H54 (cell line): ENCODE measurements at places on chromosomes 6 and 20.

- no peak for DNase-seq
Measured at GRCh38 chr6:90219209-90219985, 77.2 kb downstream of the BACH2 start.

DNA sequence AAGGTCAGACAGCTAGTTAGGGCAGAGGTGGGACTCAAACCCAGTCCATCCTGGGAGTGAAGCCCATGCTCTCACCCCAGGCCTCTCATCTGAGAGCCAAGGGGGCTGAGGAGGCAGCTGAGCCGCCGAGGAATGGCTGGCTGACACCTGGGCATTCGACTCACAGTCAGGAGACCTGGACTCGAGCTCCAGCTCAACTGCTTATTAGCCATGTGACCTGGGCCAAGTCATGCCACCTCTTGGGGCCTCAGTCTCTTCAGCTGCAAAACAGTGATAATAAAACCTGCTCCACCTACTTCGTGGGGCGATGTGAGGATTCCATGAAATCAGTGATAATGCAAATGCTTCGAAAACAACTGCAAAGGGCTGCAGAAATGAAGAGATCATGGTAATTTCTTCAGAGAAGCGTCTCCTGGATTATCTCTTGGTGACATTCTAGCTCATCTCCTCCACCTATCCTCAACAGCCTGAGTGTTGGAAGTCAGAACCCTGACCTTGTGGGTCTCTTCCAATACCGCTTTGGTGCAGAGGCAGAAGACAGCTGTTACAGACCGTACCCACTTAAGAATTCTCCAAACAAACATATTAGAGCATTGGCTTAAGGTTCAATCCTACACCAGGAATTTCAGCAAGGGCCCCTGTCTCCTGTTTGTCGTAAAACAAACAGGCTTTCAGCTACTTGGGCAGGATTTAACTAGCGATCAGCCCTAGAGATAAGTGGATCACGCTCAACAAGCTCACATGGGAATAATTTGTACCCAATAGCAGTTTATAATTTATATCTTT is 60.0 kb upstream of the PIM1 start:
- no peak for DNase-seq

- DNase-seq = no peak
Measured at GRCh38 chr6:102911571-102911970, 1518.1 kb downstream of the GRIK2 start.

DNA sequence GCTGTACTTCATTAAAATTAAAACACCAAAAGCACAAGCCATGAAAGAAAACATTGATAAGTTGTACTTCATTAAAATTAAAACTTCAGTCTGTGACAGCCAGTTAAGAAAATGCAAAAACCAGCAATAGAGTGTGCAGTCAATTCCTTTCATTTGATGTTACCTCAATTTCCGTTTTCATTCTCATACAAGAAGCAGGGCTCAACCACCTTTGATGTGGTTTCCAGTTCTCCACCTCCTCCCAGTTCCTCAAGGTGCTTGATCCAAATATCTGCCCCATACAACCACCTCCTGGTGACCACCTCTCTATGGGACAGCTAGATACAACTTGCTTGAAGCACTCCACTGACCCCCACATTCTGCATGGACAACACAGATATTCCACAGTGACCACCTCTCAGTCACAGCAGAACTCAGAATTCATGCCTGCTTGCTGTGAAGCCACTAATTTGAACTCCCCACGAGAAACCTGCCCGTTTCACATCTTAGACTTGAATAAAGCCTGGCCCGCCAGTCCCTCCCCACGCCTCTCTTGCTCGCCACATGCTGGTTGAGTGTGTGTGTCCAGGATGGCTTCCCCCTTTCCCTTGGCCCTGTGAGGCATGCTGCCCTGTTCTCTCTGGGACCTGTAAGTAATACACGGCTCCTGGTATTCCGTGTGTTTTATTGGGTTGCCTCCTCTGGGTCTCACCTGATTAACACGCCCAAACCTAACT is 66.1 kb downstream of the FAM50B start:
- DNase-seq = no peak

DNA sequence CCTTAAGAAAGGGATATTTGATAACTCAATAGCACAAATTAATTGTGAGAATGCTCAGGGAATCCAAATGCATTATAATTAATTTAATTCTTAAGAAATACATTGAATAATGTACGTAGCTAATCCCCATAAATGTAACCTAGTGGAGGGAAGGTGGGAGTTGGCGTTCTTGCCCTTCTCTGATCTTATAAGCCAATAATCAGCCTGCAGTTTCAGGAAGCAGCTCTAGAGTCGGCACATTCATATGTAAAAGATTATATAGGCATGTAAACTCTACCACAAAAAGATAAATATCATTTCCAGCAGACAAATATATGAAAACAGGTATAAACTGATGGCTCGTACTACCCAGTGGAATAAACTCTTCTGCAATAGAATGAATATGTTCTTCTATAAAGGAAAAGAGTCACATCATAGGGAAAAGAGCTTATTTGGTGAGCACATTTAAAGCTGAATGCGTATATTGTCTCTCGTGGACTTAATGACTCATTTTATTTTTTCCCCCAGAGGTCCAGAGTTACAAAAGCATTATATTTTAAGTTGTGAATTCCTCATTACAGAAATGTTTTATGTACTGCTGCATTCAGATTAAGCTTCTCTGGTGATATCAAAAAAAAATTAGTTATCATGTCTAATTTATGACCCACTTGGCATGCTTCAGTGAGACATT is 112.2 kb downstream of the TFAP2A start:
- DNase-seq = no peak

DNA sequence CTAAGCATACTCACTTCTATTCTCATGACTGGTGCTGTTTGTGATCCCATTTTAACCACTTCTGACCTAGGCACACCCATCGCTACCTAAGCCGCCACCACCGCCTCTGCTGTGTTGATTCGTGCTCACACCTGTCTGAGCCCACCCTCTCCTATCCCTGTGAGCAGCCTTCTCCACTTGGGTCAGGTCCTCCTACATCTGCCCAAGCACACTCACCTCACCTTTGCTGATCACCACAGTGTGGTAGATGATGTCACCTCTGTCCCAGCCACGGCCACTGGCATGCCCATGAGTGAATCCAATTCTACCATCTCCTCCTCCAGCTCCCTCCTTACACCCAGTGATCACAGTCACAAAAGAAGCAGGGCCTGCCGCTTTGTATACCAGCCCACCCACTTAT is 20.8 kb downstream of the MUC22 start:
- no peak for DNase-seq

DNA sequence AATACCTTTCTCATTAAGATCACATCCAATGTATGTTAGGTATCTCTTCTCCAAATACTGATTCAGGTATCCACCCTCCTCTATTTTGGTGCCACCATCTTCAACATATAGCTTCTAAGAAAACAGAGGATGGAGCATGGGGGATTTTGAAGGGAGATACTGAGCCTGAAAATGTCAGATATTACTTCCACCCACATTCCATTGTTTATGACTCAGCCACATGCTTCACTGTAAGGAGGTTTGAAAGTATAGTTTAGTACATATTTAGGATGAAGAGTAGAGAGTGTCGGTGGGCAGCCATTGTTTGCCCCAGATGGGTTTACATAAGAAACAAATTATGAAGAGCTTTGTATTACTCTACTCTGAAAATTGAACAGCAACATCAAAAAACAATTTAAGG is 286.7 kb downstream of the TFAP2B start:
- DNase-seq = no peak

- peak; percentile 19 for DNase-seq
Measured at GRCh38 chr6:111952821-111953540, 79.7 kb upstream of the FYN start.

DNA sequence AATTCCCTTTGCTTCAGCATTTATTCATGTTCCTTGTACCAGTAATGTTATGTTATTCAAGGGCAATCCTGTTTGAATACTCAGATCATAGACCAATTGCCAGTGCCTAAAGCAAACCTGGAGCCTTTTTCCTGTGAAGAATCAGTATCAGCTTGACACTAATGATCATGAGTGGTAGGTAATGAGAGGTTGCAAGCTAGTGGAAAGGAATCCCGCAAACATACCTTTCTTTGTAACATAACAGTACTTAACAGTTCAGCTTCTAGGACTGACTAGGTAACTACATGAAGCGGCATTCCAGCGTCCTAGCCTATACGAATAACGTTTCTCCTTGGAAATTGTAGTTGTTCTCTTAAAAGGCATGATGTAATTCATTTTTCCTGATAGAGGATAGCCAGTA is 253.7 kb downstream of the TMEM242 start:
- DNase-seq = no peak

DNA sequence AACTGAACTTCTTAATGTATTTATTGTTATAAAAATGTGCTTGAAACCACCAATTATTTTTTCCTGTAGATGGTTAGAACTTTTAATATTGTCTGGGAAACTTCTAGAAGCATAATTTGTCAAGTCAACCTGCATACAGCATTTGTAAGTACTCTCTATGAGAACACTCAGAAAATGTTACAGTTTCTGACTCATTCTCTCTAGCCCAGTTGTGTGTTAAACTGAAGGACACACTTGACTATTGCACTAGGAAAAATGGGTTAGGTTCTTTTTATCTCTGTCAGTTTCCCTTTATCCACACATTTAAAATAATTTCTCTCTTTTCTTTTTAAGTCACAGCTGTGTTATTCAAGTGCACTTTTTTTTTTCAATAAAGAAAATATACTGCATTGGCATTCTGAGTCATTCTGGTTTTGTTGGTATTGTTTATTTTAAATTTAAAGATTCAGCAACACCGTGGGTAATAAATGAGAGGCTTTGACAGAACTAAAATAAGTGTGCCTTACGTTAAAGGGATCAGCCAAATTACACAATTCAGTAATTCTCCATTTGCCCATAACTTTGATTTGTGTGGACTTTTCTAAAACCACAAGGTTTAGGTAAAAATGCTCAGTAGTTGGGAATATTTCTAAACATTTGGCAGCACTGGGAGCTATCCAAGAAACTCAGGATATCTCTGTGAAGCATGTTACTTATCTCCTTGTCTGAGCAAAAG is 50.7 kb downstream of the OPN5 start:
- DNase-seq = no peak

DNA sequence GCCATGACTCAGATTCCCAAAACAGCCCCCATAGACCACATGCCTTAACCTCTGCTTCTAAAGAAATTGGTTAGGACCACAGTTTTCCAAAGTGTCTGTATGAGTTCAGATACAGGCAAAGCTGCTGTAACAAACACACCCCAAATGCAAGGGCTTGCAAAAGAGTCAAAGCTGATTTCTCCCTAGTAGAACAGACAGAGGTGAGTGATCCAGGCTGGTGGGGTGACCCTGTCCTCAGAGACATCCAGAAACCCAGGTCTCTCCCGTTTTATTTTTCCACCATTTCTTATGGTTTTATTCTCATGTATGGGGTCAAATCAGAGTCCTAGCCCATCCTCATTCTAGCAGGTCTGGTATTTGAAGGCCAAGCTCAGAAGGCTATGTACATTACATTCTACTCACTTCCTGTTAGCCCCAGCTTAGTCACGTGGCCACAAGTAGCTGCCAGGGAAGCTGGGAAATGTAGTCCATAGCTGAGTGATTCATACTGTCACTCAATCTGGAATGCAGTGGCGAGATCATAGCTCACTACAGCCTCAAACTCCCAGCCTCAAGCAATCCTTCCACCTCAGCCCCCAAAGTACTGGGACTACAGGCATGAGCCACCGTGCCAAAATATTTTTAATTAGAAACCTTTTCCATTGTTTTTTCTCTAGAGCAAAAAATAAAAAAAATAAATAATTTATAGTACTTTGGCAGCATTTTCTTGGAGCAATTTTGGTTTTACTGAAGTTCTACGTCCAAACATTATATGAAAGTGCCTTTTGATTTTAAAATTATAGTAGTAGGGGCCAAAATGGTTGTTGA is 175.2 kb downstream of the ZMYND8 start:
- peak; percentile 78 for DNase-seq

GRCh38 chr20:33516882-33517281 is 27.0 kb downstream of the CBFA2T2 start:
- no peak for DNase-seq

DNA sequence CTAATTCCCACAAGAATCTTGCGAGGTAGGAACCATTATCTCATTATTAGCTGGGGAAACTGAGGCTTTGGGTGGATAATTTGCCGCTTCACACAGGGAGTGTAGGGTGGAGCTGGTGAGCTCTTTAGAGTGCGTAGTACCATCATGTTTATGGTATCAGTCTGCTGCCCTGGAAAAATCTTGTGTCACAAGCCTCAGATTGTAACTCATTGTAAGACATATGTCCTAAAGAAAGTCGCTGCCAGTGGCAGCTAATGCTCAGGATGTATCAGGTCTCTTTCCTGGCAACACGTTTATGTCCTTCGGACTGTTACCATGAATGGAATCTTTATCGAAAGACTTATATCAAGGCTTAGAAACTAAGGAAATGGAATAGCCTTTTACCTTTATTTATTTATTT is 1.9 kb downstream of the ZFAND3 start:
- DNase-seq = no peak

DNA sequence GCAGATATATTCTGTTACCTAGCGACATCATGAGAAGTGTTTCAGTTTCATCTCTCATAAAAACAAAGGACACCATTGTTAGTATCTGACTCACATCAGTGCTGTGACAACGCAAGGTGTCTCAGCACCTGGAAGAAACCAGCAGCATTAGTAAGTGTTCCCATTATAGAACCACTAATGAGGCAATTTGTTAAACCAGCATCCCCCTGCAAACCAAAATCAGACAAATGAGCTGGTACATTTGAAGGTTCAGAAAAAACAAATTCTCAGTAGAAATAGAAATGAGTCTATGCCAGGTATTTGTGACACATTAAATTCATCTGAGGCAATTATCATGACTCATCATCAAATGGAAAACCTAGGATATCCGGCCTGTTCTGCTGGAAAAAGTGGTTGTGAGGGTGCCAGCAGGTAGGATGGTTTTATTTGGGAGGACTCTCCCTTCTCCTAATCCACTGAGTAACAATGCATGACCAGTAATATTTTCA is 151.7 kb downstream of the TMEM200A start:
- no peak for DNase-seq

- no peak for DNase-seq
Measured at GRCh38 chr6:36829919-36830544, 9.2 kb downstream of the CPNE5 start.

GRCh38 chr20:10781526-10781925 is 107.7 kb upstream of the JAG1 start:
- DNase-seq = no peak

GRCh38 chr20:13094976-13095375 is 86.2 kb downstream of the SPTLC3 start:
- DNase-seq = no peak

DNA sequence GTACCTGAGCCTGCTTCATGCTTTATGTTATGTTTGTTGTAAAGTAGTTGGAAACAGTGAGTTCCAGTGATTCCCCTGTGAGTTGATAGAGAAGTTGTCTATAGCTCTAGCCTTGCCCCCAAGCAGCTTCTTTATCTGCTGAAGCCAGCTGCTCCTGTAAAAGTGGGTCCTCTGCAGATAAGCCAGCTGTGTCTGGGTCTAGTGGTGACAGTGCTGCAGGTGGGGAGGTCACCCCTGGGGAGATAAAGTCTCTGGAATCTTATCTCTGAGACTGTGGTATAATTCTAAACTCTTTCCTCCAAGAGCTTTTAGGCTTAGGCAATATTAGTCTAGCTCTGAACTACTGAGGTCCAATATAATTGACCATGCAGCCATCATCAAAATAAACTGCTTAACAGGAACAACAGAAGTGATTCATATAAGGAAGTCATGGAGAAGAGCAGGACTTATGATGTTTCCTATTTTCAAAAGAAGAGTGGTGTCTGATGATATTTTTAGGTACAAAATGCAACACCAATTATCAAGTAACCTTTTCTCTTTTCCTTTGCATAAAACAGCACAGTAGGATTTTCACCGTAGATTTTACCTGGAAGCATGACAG is 44.2 kb upstream of the TMEM217 start:
- DNase-seq = no peak
